NCI-H526 treated with DMSO at 0.1 percent for 48 hours (cell line): ENCODE measurements at places on chromosomes 4 and X.
A peak's percentile ranks its signal among the peaks of the same experiment; 100 is the strongest.

DNA sequence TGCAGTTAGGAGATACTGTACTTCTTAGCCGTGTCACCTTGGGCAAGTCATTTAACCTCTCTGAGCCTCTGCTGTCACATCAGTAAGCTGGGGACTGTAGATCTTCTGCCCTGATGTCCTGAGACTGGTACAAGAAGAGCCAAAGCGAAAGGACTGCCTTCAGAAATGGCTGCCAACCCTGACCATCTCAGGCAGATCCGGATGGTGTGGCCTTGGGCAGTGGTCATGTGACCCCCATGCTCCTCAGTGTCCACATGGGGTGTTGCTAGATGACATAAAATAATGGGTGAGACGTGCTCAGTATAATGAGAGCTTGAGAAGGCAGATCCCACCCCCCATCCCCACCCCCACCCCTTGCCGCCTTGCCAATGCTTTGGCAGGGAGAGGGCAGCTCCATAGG is 60.4 kb upstream of the MTM1 start:
- no peak for DNase-seq

GRCh38 chr4:79013756-79014155 is 74.5 kb upstream of the PAQR3 start:
- DNase-seq = no peak

DNA sequence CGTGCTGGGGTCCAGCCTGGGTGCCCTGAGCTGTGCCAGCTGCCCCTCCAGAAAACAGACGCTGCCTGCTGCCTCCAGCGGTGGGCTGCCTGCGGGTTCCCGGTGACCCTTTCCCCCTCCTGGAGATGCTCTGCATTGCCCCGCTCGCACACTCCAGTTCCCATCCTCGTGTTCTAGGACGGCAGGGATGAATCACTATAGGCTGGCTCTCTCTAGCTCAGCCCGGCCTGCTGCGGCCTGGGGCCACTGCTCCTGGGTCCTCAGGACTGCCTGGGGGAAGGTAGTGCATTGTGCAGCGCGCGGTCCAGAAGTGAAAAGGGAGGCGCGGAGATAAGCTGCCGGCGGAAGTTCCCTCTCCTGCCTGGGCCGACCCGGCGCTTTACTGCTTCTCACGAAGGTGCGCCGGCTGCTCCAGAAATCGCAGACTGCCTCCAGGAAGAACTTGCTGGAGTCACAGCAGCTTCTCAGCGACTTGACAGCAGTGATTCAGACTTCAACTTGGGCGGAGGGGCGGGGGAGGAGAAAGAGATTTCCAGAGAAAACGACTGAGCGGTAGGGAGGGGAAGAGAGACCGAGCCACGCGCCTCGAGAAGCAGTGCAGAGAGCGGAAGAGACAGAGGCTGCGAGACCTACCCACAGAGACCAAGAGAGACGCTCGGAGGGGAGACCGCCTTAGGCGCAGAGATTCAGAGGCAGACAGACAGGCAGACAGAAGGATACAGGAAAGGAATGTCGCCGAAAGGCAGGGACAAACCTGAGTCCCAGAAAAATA is 6.7 kb upstream of the MSX1 start:
- no peak for DNase-seq

DNA sequence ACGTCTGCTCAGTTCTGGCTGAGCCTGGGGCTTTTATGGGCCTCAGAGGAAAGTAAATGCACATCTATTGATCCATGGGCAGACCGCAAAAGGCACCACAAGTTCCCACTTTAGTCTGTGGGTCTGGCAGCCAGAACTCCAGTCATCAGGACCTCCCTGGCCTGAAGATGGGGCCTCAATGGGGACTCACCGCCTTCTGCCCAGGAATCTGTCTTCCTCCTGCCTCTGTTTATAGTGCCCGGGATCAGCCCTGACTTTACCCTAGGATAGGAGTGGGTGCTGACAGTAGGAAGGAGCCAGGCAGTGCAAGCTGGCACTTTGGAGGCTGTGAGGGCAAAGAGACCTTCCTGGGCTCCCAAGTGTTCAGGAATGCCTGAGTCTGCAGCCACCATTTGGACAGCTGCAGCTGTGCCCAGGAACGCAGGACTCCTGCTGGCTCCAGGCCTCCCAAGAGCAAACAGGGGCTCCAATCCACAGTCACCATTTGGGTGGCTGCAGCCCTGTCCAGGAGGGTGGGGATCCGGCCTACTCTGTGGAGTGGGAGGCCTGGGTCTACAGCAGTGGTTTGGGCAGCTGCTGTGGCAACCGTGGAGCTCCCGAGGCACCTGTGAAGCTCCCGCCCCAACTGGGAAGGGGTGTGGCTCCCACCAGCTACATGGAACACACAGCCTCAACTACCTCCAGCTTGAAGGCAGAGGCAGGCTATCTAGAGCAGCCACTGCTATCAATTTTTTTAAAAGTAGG is 1440.9 kb upstream of the ADGRL3 start:
- no peak for DNase-seq

DNA sequence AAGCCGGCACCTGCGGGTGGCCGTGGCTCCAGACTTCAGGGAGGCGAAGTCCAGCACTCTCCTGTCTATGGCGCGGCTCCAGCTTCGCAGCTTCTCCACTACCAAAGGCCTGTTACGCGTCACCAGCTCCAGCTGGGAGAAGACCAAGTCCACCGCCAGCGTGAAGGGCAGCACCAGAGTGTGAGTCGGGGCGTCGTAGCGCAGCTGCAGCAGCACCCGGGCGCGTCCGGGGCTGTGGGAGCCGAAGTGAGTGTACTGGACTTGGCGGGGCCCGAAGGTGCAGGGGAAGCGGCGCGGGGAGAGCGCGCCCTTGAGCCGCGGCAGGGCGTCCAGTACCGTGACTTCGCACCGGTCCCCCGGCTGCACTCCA is 444 bp downstream of the FREM3 start:
- DNase-seq = no peak

GRCh38 chr4:24141836-24142235 is 252.0 kb upstream of the PPARGC1A start:
- DNase-seq = no peak

DNA sequence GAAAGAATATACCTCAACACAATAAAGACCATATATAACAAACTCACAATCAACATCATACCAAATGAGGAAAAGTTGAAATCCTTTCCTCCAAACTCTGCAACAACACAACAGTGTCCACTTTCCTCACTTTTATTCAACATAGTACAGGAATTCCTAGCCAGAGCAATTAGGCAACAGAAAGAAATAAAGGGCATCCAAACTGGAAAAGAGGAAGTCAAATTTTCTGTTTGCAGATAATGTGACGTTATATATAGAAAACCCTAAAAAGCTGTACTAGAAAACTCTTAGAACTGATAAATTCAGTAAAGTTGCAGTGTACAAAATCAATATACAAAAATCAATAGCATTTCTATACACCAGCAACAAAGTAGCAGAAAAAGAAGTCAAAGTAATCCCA is 107.6 kb downstream of the SOWAHB start:
- DNase-seq = no peak

GRCh38 chrX:11351375-11352295 is 58.4 kb downstream of the AMELX start:
- DNase-seq = no peak

GRCh38 chr4:54741202-54741601 is 83.4 kb downstream of the KIT start:
- no peak for DNase-seq

DNA sequence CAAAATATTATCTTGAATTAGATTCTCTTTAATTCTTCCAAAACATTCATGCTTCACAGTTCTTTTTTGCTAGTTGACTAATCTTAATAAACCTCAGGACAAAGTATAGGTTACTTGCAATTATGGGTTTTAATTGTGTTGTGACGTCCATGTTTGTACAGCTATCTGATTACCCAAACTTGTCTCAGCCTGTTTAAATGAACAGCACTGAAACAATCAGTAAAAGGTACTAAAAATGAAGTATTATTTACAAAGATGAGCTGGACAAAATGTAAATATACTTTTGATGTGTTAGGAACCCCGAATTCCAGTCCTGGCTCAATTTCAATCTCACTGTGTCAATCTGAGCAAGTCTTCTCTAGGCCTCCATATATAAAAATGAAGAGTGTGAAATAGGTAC is 57.4 kb upstream of the SLC6A14 start:
- DNase-seq = no peak

DNA sequence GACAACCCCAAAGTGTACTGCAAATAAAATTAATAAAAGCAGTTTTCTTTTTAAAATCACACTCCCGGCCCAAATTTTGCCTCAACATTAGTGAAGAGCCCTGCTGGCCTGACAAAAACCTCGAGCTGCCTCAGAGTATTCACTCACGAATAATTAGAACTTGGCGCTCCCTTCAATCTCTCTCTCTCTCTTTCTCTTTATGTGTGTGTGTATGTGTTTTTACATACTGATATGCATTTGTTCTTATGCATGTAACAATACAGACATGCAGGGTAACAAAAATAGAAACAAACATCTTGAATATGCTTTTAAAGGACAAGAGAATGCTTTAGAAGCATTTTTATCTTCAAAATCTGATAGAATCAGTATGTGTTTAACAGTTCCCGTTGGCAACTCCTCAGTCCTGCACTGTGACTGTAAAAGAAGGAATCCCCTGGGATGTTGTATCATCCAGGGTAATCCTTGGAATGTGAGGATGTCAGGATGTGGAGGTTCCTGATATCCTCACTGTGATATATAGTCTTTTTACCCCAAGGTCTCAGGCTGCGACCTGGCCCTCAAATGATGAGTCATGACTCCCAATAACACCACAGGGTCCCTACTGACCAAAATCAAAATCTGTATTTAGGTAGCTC is 53.0 kb downstream of the PTCHD1 start:
- DNase-seq = no peak

GRCh38 chr4:150619042-150619441 is 37.1 kb downstream of the MAB21L2 start:
- no peak for DNase-seq

DNA sequence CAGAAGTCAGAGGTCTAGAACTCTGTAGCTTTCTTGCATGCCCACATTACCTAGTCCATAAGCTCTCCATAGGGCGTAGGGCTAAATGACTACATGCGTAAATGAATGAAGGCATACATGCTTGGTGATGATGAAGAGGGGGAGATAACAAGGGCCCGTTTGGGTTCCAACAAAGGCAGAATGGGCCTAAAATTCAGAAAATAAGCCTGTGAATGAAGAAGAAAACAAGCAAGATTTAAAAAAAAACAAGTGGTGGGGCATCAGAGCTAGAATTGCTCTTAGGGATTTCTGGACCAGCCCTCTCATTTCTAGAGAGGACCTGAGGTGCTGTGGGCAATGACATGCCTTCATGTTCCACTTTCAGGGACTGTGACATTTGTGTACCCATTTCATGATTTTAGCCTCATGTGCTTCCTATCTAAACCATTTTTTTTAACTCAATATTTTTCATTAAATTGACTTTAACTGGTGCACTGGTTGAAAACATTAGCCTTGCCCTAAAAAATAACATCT is 12.1 kb downstream of the GPRIN3 start:
- DNase-seq = no peak

- DNase-seq = no peak
Observed at GRCh38 chr4:186642530-186642929, 81.1 kb downstream of the FAT1 start.

GRCh38 chr4:121951521-121952110 is at the start of gene TRPC3:
Gene TRPC3 (minus strand): TSS chr4:121952060. CDS start chr4:121951680, 380 bp downstream.
- DNase-seq = peak; percentile 13

- no peak for DNase-seq
Observed at GRCh38 chrX:155995321-155995875, 2.1 kb upstream of the IL9R start.

DNA sequence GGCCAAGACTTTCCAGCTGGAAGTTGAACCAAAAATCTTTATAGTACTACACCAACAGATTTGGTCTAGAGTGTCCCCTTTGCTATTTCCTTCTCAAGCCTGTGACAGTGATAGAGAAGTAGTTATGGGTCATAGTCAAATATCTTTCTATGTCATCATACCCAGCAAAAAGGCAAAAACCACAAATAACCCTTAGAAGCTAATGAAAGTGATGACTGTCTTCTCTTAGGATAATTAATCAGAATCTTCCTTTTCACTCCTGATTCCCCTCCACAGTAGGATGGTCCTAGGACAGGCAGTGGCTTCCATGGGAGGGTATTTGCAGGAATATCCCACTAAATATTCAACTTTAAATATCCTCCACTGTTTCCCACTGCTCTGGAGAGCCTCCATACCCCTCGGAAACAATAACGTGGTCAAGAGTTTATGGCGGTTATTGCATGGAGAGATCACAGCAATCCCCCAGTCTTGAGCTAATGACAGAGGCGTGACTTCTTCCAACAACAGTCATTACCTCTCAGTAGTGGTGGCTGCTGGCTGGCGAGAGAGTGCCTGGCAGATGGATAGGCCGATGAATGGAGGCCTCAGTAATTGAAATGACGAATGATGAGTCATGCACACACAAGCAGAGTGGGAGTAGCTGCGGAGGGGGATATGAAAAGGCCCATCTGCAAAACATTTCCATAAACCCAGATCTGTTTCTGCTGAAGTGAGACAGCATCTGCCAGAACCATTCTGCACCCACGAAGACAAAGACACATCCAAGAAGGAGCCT is 154.9 kb downstream of the STK32B start:
- DNase-seq = no peak

DNA sequence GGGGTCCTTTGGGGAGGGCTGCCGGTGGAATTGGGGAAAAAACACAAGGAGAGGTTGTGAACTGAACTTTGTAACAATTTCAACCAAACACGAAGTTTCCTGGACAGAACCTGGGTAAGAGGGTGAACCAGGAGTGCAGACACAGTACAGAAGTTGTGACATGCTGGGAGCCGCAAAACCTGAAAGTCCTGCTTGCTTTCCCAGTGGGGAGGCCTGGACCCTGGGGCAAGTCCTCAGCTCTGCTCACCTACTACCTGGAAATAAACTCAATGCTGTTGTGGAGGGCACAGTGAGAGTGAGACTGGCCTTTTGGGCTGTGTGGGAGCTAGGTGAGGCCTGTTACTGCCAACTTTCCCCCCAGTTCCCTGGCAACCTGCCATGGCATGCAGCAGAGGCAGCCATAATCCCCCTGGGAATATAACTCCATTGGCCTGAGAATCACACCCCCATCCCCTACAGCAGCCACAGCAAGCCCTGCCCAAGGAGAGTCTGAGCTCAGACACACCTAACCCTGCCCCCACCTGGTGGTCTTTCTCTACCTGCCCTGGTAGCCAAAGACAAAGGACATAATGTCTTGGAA is 162.8 kb downstream of the THOC2 start:
- DNase-seq = no peak

DNA sequence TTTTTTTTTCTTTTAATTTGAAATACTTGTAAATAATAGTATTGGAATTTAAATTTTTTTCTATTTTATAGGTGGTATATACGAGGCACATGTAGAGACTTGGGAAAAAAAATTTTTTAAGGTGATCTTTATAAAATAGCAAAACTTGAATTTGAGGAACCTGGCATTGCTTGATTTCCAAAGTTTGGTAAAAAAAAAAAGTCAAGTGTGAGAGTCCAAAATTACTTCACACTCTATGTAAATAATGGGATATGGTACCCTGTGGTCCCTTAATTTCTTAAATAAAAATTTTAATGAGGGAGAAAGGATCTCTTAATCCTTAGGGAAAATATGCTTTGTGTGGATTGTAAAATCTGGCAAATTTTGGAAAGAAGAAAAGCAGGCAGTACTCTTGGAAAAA is 19.0 kb downstream of the SPRY1 start:
- no peak for DNase-seq

DNA sequence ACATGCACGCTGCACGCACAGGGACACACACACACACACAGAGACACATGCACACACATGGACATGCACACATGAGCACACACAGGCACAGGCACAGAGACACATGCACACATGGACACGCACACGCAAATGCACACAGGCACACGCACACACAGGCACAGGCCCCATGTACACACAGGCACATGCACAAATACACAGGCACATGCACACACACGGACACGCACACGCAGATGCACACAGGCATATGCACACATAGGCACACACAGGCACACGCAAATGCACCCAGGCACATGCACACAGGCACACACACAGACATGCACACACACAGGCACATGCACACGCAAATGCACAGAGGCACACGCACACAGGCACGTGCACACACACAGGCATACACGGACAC is 30.3 kb upstream of the HTRA3 start:
- no peak for DNase-seq
